ENCODE measurements at places on chromosomes 2 and 18. TPM values are rescaled to one million over a fixed set of nuclear protein-coding genes. Genes with fewer than 3 reads are reported as not detected.
A peak's percentile ranks its signal among the peaks of the same experiment; 100 is the strongest.

Gene ATOH8
- 93.6 TPM for total RNA-seq

Gene MYL1
- not detected for total RNA-seq

Gene GKN1
- total RNA-seq: not detected

Gene GCKR
- total RNA-seq: not detected

Gene PRSS56
- total RNA-seq: not detected

Gene ITGA6
- total RNA-seq: 73.0 TPM

Gene ACTG2
- 37.9 TPM for total RNA-seq

Gene CAPN14
- 0.26 TPM for total RNA-seq

Gene RTP5
- total RNA-seq: not detected

Gene HOXD12
- not detected for total RNA-seq

Gene FLACC1
- total RNA-seq: 3.6 TPM

Gene DSC3
- 1.6 TPM for total RNA-seq

Gene MC4R
- total RNA-seq: not detected

Gene NOL4
- not detected for total RNA-seq

Gene WNT6
- total RNA-seq: not detected

DNA sequence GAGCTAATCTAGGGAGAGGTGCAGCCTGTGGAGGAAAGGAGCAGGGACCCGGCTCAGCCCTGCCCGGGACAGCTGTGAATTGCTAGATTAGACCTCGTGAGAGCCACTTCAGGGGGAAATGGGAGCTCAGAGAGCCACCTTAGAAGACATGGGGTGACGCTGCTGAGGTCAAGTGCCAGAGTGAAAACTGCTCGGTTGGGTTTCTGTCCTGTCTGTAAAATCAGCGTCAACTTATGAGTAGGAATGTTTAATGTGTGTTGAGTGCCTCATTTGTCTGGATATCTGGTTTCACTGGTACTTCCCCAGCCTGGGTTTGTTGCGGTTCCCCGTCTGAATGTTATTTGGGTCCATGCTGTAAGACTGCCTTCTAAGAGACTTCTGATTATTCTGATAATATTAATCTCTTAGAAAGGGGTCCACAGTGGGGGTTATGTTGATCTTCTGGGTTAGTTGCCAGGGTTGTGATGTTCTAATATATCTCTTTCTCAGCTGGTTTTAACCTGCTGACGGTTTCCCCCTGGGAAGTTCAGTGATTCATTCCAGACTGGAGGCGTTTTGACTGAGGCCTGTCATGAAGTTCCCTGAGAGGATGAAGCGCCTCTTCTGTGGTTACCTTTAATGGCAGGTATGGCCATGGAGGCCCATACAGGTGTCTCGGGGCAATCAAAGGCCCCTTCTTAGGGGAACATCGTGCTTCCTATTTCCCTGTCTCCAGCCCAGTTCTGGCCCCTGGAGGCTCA, 175.9 kb downstream of the SH3RF3 start:
- no peak overlapping the region for H3K27ac ChIP-seq
- DNase-seq: no peak
- no peaks in the 10 kb centered on the region for H3K36me3 ChIP-seq
- no peak overlapping the region for H3K4me3 ChIP-seq
- H3K27me3 ChIP-seq: no peaks in the 10 kb centered on the region

GRCh38 chr2:150531591-150531990, 44.1 kb upstream of the RND3 start:
- DNase-seq: no peak
- H3K27me3 ChIP-seq: no peaks in the 10 kb centered on the region

DNA sequence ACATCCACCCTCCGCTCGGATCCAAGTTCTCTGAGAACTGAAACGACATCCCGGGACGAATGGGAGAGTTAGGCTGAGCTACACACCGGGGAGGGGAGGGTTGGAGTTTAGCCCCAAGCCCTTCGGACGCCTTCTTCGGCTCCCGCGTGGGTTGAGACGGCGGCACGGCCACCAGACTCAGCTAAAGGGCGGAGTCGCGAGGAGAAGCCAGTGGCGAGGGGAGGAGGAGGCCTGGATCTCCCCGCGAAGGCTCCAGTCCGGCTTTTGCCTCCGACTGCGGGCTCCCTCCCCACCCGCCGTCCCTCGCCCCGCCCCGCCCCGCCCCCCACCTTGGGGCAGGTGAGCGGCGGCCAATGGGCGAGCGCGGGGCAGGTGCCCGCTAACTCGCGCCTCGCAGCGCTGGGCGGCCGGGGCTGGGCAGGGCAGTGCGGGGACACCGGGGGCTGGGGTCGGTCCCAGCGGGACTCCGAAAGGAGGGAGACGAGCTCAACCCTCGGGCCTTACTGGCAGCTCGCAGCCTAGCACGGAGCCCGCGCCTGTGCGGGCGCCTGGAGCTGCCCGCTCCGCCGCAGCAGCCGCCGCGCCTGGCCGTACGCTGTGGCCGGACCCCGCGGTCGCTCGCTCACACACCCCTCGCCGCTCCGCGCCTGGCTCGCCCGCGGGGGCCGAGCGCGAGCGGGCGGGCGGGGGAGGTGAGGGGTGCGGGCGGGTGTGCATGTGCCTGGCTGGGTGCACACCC, at the start of gene EMX1:
EMX1 (plus strand) TSS at position 382 of the 739 bp plus-strand sequence; CDS start at position 716, 334 bp downstream.
- no peaks in the 10 kb centered on the region for H3K36me3 ChIP-seq
- DNase-seq: peak; percentile 83
- peaks cover 99% of the 10 kb centered on the region for H3K27me3 ChIP-seq
- H3K4me1 ChIP-seq: peaks cover 46% of the 10 kb centered on the region
- no peak within 1 kb of the TSS for H3K27ac ChIP-seq
- H3K4me3 ChIP-seq: peak within 1 kb of the TSS; percentile 45

- peaks cover 14% of the 10 kb centered on the region for H3K4me1 ChIP-seq
- H3K4me3 ChIP-seq: peak overlapping the region; percentile 84
- no peak overlapping the region for H3K27ac ChIP-seq
- H3K27me3 ChIP-seq: peaks cover 20% of the 10 kb centered on the region
These were observed 1.3 kb downstream of the EML6 start for GRCh38 chr2:54724560-54725342.

GRCh38 chr2:138565230-138565598, 63.6 kb downstream of the SPOPL start:
- H3K27ac ChIP-seq: no peak overlapping the region
- peaks cover 37% of the 10 kb centered on the region for H3K36me3 ChIP-seq
- no peaks in the 10 kb centered on the region for H3K27me3 ChIP-seq
- no peak for DNase-seq
- no peaks in the 10 kb centered on the region for H3K4me1 ChIP-seq
- H3K4me3 ChIP-seq: no peak overlapping the region

DNA sequence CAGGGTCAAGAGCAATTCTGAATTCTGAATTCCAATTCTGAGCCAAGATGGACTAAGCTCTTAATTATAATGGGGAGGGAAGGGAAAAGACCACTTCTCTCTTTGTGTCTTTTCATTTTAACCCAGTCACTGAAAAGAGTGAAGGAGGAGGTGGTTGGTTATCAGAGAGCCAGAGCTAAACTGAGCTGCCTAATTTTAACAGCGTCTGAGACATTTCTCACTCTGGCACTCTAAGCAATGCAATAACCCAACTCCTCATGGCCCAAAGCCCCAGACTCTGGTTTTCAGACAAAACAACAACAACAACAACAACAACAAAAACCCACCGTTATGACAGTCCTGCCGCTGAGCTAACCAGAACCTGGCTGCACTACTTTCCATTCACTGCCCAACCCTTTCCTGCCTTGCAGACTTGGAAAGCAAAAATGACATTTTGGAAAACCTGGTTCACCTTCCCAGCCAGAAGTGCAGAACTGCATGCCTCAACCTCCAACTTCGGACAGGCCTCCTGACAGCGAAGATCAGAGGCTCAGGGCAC, 1.0 kb downstream of the CHST10 start:
- H3K27ac ChIP-seq: peak overlapping the region; percentile 70
- DNase-seq: no peak
- peaks cover 3% of the 10 kb centered on the region for H3K4me1 ChIP-seq
- peak overlapping the region; percentile 88 for H3K4me3 ChIP-seq
- no peaks in the 10 kb centered on the region for H3K27me3 ChIP-seq

GRCh38 chr2:1049691-1050090, 99.0 kb downstream of the SNTG2 start:
- no peaks in the 10 kb centered on the region for H3K36me3 ChIP-seq
- DNase-seq: no peak
- no peak overlapping the region for H3K27ac ChIP-seq
- H3K4me1 ChIP-seq: no peaks in the 10 kb centered on the region
- H3K27me3 ChIP-seq: no peaks in the 10 kb centered on the region

GRCh38 chr18:12033643-12034025, 52.3 kb downstream of the IMPA2 start:
- peaks cover 5% of the 10 kb centered on the region for H3K4me1 ChIP-seq
- DNase-seq: no peak
- no peaks in the 10 kb centered on the region for H3K27me3 ChIP-seq
- H3K36me3 ChIP-seq: peaks cover 17% of the 10 kb centered on the region
- no peak overlapping the region for H3K4me3 ChIP-seq

DNA sequence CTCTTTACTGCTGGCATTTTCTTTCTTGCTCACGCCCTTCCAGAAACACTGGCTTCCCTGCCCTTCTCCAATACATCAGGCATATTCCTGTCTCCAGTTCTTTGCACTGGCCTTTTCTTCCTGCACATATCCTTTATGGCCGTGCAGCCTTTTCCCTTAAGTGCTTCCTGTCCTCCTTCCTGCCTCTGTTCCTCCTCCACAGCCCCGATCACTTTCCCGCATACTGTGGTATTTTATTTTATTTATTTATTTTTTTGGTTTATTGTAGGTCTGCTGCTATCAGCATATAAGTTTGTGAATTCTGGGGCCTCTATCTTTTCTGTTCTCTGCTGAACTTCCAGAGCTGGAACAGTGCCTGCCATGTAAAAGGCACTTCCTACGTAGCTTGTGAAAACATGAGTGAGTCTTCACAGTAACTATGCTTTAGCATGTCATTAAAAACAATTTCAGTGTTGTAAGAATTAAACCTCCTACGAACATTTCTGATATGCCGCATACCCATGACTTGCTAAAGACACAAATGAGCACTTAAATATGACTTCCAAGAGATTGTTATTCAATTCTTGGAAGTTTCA, 289.1 kb downstream of the TRIB2 start:
- H3K36me3 ChIP-seq: no peaks in the 10 kb centered on the region
- H3K4me1 ChIP-seq: peaks cover 23% of the 10 kb centered on the region
- DNase-seq: no peak
- H3K27me3 ChIP-seq: no peaks in the 10 kb centered on the region

DNA sequence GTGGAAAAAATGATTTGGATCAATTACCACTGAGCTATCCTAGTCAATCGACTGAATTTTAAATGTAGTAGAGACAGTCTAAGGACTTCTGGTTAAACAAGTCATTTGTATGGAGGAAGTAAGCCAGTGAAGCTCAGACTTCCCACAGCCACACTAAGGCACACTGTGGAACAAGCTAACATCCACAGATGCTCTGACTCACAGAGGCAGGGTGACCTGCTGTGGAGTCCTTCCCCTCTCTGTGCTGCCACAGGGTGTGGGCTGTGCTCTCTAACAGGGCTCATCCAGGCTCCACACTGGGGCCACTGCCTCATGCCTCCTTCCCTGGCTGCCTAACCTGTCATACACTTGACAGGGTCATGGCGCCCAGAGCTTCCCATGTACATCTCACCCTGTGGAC, 351.0 kb downstream of the GALR1 start:
- no peak for DNase-seq
- no peak overlapping the region for H3K4me3 ChIP-seq
- H3K27me3 ChIP-seq: no peaks in the 10 kb centered on the region
- no peaks in the 10 kb centered on the region for H3K36me3 ChIP-seq

DNA sequence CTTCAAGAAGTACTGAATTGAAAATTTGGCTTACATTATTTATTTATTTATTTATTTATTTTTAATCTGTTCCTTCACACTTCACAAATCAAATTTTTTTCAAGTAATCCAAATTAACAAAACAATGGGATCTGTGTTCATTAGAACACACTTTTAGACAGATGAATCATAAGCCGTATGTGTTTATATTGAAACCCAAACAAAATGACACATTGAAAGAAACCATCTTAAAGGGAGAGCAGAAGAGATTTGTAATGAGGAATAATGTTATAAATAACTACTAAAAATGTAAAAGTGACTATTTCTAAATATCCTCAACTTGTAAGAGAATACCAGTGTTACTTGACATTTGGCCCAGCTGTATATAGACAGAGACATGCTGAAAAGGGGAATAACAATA, 991.0 kb upstream of the CHAC2 start:
- H3K36me3 ChIP-seq: no peaks in the 10 kb centered on the region
- no peaks in the 10 kb centered on the region for H3K27me3 ChIP-seq
- H3K27ac ChIP-seq: no peak overlapping the region
- no peak overlapping the region for H3K4me3 ChIP-seq
- no peak for DNase-seq

DNA sequence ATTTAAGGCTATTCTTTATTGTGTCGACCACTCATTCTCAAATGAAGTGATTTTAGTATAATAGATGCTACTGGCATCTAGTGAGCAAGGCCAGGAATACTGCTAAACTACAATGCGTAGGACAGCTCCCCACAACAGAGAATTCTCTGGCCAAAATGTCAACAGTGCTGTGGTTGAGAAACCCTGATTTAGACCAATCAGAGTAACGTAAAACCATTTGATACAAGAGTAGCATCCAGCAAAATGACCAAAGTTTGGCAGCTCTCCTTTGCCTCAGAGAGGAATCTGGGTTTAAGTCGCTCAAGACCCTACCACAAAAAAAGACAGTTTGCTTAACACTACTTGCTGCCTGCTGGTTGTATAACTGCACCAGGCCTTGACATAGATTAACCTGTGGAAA, 37.0 kb upstream of the TTN start:
- no peak overlapping the region for H3K4me3 ChIP-seq
- no peak overlapping the region for H3K27ac ChIP-seq
- H3K27me3 ChIP-seq: no peaks in the 10 kb centered on the region
- DNase-seq: no peak

- no peak overlapping the region for H3K4me3 ChIP-seq
- H3K36me3 ChIP-seq: no peaks in the 10 kb centered on the region
- H3K27ac ChIP-seq: no peak overlapping the region
- no peaks in the 10 kb centered on the region for H3K27me3 ChIP-seq
- no peak for DNase-seq
These were observed 31.5 kb upstream of the REG3A start for GRCh38 chr2:79191081-79191480.

GRCh38 chr2:223723954-223724411, 113.4 kb downstream of the AP1S3 start:
- DNase-seq: no peak
- H3K4me1 ChIP-seq: no peaks in the 10 kb centered on the region
- H3K27me3 ChIP-seq: no peaks in the 10 kb centered on the region
- H3K27ac ChIP-seq: no peak overlapping the region
- no peaks in the 10 kb centered on the region for H3K36me3 ChIP-seq

- DNase-seq: no peak
- no peak overlapping the region for H3K27ac ChIP-seq
- H3K4me1 ChIP-seq: peaks cover 3% of the 10 kb centered on the region
- H3K36me3 ChIP-seq: no peaks in the 10 kb centered on the region
These were observed 32.9 kb upstream of the NDUFV2 start for GRCh38 chr18:9069601-9070000.
